ENCODE measurements at places on chromosomes 2 and 18.
A peak's percentile ranks its signal among the peaks of the same experiment; 100 is the strongest.

- DNase-seq, result no peak
Observed at GRCh38 chr2:169254774-169255173, 107.6 kb downstream of the LRP2 start.

- no peak for DNase-seq
Observed at GRCh38 chr18:7758764-7759163, 191.6 kb downstream of the PTPRM start.

DNA sequence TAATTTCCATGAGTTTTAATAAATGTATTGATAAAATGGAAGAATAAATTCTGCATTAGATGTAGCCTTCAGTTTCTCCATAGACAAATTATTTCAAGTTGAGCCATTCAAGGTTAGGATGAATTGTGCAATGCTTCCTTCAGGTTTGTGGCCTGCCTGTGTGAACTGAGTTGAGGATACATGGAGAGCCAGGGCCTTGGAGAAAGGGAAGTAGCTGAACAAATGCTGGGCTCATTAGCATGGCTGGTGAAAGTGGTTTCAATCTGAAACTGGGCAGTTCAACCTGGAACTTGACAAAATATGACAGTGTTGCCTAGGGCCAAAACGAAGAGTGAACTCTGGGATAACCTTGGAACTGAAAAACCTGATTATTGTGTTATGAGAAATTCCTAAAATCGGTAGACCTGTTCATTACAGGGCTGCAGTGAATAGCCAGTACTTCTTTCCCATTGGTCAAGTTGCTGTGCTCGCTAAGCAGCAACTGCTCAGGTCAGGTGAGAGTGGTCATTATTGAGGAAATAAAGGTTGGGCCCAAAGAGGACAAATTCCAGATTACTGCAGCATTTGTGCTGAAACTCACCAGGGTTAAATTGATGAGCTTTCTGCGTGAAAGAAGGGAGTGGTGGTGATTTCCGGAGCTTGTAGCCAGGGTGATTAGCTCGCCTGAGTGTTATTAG, 12.7 kb downstream of the INPP1 start:
- DNase-seq, result no peak

GRCh38 chr2:206982360-206982955, 43.1 kb downstream of the CPO start:
- DNase-seq, result peak; percentile 52

DNA sequence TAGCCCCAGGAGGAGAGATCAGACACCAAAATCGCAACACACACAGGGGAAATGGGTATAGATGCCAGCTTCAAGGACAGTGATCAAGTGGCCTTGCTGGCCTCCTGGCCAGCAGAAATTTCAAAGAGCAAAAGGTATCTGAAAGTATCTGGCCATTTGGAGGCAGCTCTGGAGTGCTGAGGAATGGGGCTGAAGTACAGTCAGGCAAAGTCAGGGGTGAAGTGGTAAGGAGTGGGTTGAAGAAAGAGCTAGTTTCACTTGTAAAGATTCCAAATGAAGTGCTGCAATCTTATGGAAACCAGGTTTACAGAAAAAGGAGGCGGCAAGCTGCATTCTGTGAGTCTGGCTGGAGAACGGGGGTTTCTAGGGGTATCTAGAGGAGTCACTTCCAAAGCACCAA, 19.2 kb upstream of the PCBP1 start:
- no peak for DNase-seq

GRCh38 chr2:10257500-10258147, 45.1 kb upstream of the HPCAL1 start:
- DNase-seq, result no peak

DNA sequence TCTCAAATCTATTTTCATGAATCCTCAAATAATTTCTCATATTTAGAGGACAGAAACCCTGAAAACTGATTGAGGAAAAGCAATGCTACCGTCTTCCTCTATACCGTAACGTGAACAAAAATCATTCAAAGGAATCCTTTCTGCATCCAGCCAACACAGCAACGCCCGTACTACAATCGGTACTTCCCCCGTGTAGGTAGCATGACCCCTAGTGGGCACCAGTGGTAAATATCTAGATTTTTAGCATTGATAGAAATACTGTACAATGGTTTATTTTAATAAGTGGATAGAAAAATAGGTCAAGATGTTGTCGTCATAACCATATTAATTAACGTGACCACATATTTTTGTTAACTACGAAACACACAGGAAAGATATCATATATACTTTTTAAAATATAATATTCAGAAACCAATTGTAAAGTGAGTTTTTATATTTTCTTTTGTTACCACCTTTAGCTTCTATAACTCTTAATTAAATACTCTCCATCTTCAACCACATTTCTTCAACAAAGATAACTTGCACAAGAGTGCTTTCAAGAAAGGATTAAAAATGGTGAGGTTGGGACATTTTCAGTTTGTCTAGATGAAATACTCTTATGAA, 194.1 kb downstream of the SS18 start:
- peak; percentile 2 for DNase-seq

- DNase-seq, result no peak
Observed at GRCh38 chr2:20623241-20623640, 27.7 kb downstream of the HS1BP3 start.

DNA sequence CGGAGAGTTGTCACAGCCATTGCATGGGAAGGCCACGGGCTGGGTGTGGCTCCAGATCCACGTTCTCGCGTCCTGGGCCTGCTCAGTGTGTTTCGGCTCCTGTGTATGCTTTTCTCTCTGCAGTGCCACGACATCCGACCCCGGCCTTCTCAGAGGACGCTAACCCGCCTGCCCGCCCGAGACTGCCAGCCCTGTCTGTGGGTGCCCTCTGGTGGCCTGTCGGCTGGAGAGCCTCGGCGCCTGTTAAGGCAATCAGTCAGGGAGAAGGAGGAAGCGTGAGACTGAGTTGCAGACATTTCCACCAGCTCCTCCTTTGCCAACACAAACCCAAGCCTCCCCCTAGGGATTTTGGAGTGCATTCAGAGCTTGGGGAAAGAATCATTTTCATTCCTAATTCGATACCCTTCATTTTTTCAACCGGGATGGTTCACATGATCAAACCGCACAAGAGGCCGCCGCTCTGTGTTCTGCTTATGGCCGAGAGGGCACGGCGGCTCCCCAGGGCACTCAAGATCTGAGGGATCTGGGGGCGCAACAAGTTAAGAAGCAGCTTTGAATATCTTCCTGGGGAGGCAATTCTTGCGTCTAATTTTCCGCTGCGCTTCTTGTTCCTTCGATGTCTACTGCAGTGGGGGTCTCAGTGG, 37.5 kb upstream of the ZBTB7C start:
- DNase-seq, result peak; percentile 75

- DNase-seq, result no peak
Observed at GRCh38 chr2:97067279-97068004, 27.2 kb downstream of the FAHD2B start.

- no peak for DNase-seq
Observed at GRCh38 chr2:61432990-61433389, 37.9 kb downstream of the USP34 start.

- no peak for DNase-seq
Observed at GRCh38 chr2:102601730-102602129, 17.6 kb upstream of the SLC9A2 start.

GRCh38 chr18:8455661-8456614, 153.3 kb upstream of the RAB12 start:
- no peak for DNase-seq

- DNase-seq, result no peak
Observed at GRCh38 chr2:163466331-163467250, 269.2 kb downstream of the FIGN start.

GRCh38 chr18:40473221-40474029, 1481.6 kb upstream of the PIK3C3 start:
- no peak for DNase-seq

GRCh38 chr18:34522603-34523002, 187.5 kb upstream of the DTNA start:
- peak; percentile 29 for DNase-seq

- no peak for DNase-seq
Observed at GRCh38 chr18:65995206-65995605, 244.4 kb downstream of the CDH7 start.

DNA sequence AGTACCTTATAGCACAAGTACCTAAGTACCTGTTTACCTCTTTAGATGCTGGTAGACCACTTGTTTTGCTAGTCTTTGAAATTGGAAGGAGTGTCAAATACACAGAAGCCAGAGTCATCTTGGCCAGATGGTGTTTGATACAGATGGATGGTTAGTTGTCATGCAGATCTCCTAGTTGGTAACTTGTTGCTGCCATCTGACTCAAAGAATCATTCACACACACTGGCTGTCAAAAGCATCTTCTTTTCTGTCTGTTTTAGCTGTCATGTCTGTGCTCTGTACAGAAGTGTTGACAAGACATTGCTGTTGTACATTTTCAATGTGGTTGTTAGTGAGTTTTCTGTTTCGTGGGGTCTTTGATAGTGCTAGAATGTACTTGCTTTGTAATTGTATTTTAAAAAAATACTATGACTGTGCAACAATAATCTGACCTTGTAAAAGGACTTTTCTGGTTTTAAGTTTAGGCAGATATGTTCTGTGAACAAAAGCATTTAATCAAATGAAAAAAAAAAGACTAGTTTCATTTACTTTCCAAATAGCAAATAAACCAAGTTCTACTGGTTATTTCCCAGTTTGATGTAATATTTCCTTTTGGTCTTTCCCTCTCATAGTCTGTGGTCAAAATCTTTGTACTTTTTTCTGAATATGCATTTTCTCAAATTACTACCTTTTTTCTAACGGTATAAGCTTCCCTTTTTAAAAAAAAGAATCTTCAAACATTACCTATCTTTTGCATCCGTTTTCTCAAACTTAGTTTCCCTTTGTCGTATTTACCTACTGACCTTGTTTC, 39.9 kb downstream of the TANK start:
- no peak for DNase-seq

GRCh38 chr18:7177116-7177744, 53.7 kb upstream of the LRRC30 start:
- peak; percentile 34 for DNase-seq

- DNase-seq, result no peak
Observed at GRCh38 chr2:233479616-233480489, 86.7 kb downstream of the USP40 start.

DNA sequence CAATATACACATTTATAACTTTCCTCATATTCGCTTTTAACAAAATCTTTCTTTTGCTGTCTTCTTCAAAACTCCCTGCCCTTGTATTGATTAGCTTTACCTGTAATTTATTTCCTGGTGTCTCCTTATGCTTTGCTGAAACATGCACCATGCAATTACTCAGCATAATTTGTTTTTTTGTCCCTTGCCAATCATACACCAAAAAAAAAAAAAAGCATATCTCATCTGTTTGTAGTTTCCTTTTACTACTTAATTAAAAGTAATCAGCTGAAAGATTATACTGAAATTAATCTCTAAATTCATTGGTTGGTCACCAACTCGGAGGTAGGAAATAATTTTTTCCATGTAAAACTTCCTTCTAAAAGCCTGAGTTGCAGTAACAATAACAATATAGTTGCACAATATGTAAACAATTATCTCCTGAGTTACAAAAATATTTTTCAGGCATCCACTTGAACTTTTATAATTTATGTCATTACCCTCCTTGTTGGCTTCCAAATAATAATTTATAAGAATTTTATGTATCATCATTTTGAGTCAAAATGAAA, 53.0 kb upstream of the ROCK1 start:
- no peak for DNase-seq

- DNase-seq, result no peak
Observed at GRCh38 chr18:23716966-23717365, 27.7 kb downstream of the LAMA3 start.

DNA sequence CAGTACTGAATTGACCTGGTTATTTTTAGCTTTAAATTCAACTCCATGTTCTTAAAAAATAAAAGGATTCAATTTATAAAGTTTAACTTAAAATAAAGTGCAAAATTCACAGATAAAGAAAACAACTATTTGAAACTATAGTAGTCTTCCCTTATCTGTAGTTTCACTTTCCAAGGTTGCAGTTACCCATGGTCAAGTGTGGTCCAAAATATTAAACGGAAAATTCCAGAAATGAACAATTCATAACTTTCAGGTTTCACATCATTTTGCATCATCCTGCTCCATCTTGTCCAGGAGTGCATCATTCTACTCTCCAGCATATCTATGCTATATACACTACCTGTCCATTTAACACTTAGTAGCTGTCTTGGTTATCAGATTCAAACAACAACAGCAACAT, 54.5 kb upstream of the ZNF804A start:
- DNase-seq, result no peak

GRCh38 chr2:870426-870825, 80.2 kb upstream of the SNTG2 start:
- DNase-seq, result no peak

GRCh38 chr2:191032588-191033429, 18.8 kb upstream of the STAT1 start:
- DNase-seq, result no peak

DNA sequence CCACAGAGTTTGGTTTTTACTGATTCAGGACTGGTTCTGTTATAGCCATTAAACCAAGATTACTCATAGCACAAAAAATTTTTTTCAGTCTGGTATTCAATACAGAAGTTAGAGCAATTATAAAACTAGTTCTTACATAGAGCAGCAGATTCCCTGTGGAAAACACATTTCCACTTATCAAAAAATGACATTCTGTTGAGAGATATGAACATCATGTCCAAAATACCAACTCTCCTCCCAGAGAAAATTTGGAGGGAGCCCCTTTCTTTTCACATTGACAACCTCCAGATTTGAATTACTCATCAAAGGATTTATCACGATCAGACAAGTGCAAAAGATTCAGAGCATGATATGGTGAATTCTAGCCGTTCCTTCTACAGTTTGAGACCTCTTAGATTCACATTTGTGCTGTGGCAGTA, 126.8 kb upstream of the SERPINE2 start:
- no peak for DNase-seq

- no peak for DNase-seq
Observed at GRCh38 chr18:23689031-23689615, at the start of gene LAMA3. Gene LAMA3, plus strand, starts transcription at chr18:23689453. Its CDS starts 231 bp downstream, at chr18:23689684.

DNA sequence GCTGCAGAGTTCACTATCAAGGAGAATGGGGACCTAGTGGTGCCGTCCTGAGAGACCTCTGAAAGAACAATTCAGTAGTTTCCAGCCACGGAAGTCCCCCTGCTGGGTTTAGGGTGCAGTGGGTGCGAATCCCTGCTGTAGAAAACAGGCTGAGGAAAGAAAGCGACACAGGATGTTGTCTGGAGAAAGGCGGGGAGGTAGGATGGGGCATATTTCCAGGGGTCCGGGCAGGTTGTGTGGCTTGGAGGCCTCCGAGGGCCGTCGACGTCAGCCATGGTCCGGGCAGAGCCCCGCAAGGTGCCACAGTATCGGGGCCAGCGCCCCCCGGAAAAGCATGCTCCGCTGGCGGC, 807 bp upstream of the CREB1 start:
- DNase-seq, result peak; percentile 20

- no peak for DNase-seq
Observed at GRCh38 chr2:25328152-25329085, 13.3 kb downstream of the DNMT3A start.
